Cerebellar nuclear complex (tissue), 1 donor: ENCODE measurements at places on chromosomes 4 and X.

GRCh38 chr4:475962-476361 is 23.0 kb downstream of the ZNF721 start:
- DNase-seq = no peak

DNA sequence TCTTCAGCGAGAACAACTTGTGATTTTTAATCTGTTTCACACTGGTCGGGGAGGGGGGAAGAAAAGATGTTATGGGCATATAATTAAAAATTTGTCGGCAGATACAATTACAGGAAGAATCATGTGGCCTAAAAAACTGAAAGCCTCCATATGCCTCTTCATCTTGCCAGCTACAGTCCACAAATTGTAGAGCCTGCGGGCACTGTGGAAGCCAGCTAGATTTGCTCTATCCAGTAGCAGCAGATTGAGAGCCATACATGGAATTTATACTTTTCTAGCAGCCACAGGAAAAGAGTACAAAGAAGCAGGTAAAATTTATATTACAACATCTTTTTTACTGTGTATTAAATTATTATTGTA is 147.3 kb downstream of the TBL1X start:
- no peak for DNase-seq

GRCh38 chr4:120699354-120699753 is 223.2 kb downstream of the PRDM5 start:
- DNase-seq = no peak

GRCh38 chr4:8857766-8858700 is 13.6 kb downstream of the HMX1 start:
- no peak for DNase-seq

DNA sequence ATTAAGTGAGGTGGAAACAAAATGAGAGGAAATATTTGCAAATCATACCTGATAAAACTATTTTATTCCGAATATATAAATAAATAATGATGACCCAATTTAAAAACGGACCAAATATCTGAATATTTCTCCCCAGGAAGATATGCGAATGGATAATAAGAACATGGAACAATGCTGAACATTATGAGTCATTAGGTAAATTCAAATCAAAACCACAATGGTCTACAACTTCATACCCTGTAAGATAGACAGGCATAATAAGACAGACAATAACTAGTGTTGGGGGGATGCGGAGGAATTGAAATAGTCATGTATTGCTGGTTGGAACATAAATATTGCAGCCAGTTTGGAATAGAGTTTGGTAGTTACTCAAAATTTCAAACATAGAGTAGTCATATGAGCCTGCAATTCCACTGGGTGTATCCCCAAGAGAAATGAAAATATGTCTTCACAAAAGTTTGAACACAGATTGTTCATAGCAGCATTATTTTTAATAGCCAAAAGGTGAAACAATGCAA is 47.6 kb upstream of the DRP2 start:
- no peak for DNase-seq

DNA sequence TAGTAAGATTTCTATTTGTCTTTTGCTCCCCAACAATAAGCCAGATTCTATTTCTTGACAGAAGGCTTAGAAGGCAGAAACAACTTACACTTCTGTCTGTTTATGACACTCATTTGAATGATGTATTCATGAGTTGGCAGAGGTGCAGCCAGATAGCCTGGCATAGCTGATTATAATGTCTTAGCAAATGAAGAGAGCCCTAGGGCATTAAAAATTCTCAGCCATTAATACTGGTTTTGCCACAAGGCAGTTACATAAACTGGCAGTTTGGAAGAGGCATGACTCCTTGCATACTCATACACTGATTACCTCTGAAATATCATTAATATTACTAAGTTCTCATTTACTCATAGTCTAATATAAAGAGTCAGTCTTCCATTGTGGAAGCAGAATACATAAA is 728.5 kb upstream of the NDST4 start:
- no peak for DNase-seq

DNA sequence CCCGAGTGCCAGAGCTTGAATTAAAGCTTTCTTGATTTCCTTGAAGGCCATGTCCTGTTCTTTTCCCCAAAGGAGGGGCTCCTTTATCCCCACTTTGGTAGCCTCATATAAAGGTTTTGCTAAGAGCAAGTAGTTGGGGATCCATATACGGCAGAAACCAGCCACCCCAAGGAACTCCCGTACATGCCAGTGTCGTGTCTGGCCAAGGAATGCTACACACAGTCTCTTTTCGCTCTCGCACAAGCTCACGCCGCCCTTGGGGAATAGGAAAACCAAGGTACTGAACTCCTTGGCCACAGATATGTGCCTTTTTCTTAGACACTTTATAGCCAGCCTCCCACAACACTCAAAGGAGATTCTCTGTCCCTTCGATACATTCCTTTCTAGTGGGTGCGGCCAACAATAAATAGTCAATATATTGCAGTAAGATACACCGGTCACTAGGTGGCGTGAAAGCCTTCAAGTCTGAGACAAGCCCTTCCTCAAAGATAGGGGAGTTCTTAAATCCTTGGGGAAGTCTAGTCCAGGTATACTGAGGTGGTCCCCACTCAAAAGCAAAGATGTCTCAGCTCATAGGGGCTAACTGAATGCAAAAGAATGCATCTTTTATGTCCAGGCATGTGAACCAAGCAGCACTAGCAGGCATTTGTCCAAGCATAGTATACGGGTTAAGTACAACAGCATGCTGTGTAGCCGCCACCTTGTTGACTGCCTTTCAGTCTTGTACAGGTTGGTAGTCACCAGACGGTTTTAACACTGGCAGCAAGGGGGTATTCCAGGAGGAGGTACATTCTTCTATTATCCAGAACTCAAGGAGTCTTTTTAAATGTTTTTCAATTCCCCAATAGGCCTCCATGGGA is 57.8 kb upstream of the XAGE1B start:
- no peak for DNase-seq

GRCh38 chr4:138596896-138597295 is 354.7 kb upstream of the SLC7A11 start:
- no peak for DNase-seq

- no peak for DNase-seq
Observed at GRCh38 chr4:188042191-188042590, 46.6 kb downstream of the ZFP42 start.
